ENCODE measurements at places on chromosomes 6 and 20.

GRCh38 chr6:148235446-148235845, 107.2 kb upstream of the SASH1 start:
- DNase-seq = no peak

DNA sequence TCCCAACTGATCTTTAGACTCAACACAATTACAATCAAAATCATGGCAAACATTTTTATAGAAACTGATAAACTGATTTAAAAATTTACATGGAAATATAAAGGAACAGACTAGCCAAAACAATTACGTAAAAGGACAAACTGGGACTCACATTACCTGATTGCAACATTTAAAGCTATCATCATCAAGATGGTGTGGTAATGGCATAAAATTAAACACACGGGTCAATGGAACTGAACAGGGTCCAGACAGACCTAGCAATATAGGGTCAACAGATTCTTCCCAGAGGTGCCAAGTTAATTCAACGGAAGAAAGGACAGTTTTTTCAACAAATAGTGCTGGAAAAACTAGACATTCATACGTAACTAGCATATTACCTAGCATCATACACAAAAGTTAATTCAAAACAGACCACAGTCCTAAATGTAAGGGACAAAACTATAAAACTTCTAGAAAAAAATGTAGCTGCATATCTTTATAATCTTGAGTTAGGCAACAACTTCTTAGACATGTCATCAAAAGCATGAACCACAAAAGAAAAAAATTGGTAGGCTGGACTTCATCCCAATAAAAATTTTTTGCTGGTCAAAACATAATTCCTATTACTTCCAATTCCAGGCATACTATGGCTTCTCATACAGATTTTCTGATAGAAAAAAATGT, 147.4 kb upstream of the BEND6 start:
- no peak for DNase-seq

DNA sequence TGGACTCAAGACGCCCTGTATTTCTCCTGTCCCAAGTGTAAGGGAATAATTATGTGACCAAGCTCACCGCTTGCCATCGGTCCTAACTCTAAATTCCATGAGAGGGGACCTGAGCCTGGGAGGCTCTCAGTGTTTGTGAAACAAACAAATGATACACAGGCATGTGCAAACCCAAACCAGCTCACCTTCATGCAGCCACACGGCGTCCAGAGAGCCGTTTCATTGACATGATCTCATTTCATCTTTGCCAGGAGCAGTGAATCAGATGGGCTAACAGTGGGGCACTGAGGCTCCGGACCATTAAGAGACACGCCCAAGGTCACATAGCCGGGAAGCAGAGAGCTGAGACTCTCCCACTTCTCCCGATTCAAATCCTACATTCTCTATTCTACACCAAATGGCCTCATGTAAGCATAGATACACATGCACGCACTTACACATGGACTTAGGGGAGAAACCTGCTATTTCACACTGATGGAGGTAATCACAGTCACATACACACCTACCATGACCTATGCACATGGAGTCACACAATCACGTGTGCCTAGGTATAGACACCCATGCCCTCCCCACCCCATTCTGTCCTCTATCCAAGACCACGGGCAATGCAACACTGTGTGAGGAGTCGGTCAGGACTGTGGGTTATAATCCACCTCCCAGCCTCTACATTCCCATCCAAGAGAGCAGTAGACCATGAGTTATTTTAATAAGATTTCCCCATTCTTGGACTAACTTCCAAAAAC, 1.1 kb downstream of the BNIP5 start:
- DNase-seq = no peak

DNA sequence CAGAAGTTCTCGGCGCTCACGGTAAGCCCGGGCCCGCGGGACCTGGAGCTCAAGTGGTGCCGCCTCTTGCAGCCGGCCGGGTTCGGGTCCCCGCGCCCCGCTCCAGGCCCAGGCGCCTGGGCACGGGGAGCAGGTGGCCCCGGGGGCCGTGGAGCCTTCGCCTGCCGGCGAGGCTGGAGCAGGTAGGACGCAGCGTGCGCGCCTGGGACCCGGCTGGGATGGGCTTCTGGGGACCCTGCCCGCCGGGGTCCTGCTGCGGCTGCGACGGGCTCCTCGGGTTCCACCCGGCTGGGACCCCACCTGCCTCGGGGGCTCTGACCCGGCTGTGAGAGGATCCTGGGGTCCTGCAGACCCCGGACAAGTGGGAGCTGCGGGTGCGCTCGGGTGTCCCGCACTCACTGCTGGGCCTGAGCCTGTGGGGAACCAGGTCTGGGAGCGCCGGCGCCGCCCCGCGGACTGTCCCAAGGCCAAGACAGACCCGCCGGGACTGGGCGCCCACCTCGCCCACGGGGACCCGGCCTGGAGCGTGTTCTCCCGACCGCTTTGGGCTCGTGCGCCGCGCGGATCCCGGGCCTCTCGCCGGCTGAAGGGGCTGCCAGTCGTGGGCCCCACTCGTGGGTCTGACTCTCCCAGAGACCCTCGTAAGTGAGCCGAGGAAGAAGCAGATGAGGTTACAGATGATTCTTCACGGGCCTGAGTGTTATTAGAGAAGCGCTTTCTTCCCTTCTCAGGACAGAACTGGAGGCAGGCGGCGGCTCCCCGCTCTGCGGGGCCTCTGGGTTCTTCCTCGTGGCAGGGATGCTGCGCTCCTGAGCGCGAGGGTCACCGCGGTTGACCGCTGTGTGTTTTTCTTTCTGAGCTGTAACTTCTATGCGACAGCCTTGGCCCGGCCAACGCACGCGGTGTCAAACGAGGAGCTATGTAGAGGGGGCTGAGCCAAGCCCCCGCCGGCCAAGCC, 729 bp downstream of the SMOC2 start:
- no peak for DNase-seq

DNA sequence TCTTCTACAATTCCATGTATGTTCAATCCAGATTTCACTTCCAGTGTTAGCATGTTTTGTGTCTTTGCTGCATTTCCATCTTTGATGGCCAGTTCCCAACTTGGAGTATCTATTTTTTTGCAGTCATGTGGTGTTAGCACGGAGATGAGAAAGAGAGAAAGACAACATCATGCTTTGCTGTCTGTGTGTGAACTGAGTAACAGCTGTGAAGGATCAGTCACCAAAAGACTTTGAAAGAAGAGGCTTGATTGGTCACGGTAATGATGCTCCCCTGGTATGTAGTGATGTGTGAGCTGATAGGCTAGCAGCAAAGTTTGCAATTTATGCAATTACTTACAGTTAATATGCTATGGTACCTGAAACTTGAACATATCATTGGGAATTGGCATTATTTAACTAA, 731.3 kb upstream of the NRSN1 start:
- no peak for DNase-seq

- no peak for DNase-seq
Observed at GRCh38 chr6:712805-713204, 19.9 kb upstream of the EXOC2 start.

- DNase-seq = no peak
Observed at GRCh38 chr6:5353971-5354370, 92.7 kb downstream of the FARS2 start.

DNA sequence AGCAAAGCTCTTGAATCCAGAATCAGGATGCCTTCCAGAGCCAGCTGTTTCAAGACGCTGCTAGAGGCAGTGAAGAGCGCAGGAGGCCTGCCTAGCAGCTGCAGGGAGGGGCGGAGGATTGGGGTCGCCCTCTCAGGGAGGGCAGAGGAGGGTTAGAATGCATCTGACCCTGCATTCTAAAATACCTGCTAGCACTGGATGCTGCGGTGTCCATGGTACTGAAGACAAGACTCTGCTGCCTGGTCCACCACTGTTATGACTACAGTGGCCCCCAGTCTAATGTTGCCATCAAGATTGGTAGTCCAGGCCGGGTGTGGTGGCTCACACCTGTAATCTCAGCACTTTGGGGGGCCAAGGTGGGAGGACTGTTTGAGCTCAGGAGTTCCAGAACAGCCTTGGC, 193.7 kb upstream of the PROKR2 start:
- no peak for DNase-seq

- no peak for DNase-seq
Observed at GRCh38 chr6:168113226-168113625, 34.2 kb upstream of the FRMD1 start.

Measured in memory B cell (primary cell).